Activated CD4-positive, alpha-beta T cell treated with anti-CD3 and anti-CD28 coated beads, Interleukin-2, amount 10 ng/mL, durations not matched to agents 24 days and 14 days (primary cell): ENCODE measurements at places on chromosomes 2 and 18. TPM values are rescaled to one million over a fixed set of nuclear protein-coding genes. Genes with fewer than 3 reads are reported as not detected.

ASB1 gene
- 33.9 and 34.8 TPM in 2 replicates for total RNA-seq

- H3K27me3 ChIP-seq, result peaks cover 27% of the 10 kb centered on the region
- H3K27ac ChIP-seq, result no peak overlapping the region
These were observed 266.4 kb downstream of the NAPG start for GRCh38 chr18:10792181-10792580.

ABCG8 gene
- not detected in 2 replicates for total RNA-seq

GRCh38 chr2:199191461-199191860 is 266.3 kb downstream of the SATB2 start:
- no peak overlapping the region for H3K27ac ChIP-seq
- no peak for DNase-seq
- H3K36me3 ChIP-seq, result no peaks in the 10 kb centered on the region

GRCh38 chr2:99860720-99861375 is 281.5 kb downstream of the AFF3 start:
- no peaks in the 10 kb centered on the region for H3K27me3 ChIP-seq
- no peaks in the 10 kb centered on the region for H3K36me3 ChIP-seq
- DNase-seq, result no peak
- H3K4me3 ChIP-seq, result no peak overlapping the region
- H3K4me1 ChIP-seq, result peaks cover 8% of the 10 kb centered on the region
- no peak overlapping the region for H3K27ac ChIP-seq

GRCh38 chr2:165390875-165391274 is 78.6 kb upstream of the CSRNP3 start:
- H3K27me3 ChIP-seq, result peaks cover 14% of the 10 kb centered on the region
- H3K27ac ChIP-seq, result no peak overlapping the region
- no peak for DNase-seq
- peaks cover 10% of the 10 kb centered on the region for H3K4me1 ChIP-seq
- H3K36me3 ChIP-seq, result no peaks in the 10 kb centered on the region

GRCh38 chr18:7596147-7596546 is 29.0 kb downstream of the PTPRM start:
- no peak for DNase-seq
- no peaks in the 10 kb centered on the region for H3K4me1 ChIP-seq

DNA sequence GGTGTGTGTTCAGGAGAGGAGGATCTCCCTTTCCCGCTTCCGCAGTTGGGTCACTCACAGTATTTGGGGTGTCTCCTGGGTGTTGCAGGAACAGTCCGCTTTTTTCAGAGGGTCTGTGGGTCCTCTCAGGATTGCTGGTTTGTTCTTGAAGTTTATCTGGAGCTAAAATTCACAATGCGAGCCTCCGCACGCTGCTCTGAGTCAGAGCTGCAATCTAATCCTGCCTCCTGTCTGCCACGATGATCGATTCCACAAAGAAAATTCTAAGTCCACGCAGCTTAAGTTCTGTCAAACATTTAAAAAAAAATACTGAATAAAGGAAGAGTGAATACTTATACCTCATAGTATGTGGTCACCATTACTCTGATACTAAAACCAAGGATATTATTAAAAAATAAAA is 76.5 kb downstream of the RAD51AP2 start:
- H3K4me3 ChIP-seq, result no peak overlapping the region
- no peaks in the 10 kb centered on the region for H3K27me3 ChIP-seq
- no peak overlapping the region for H3K27ac ChIP-seq
- H3K4me1 ChIP-seq, result no peaks in the 10 kb centered on the region
- no peak for DNase-seq
- no peaks in the 10 kb centered on the region for H3K36me3 ChIP-seq

AQP12A gene
- total RNA-seq, result not detected in 2 replicates

IL1F10 gene
- total RNA-seq, result not detected in 2 replicates

ERICH2 gene
- total RNA-seq, result not detected in 2 replicates

DIPK1C gene
- not detected in 2 replicates for total RNA-seq

GRCh38 chr2:225008179-225008856 is 34.0 kb downstream of the DOCK10 start:
- H3K27ac ChIP-seq, result peak overlapping the region; percentile 69
- H3K27me3 ChIP-seq, result no peaks in the 10 kb centered on the region
- peaks cover 36% of the 10 kb centered on the region for H3K36me3 ChIP-seq
- no peak for DNase-seq
- peak overlapping the region; percentile 24 for H3K4me3 ChIP-seq

GRCh38 chr2:79082987-79083386 is 4.8 kb downstream of the REG1B start:
- DNase-seq, result no peak
- H3K36me3 ChIP-seq, result no peaks in the 10 kb centered on the region
- no peaks in the 10 kb centered on the region for H3K27me3 ChIP-seq
- H3K27ac ChIP-seq, result no peak overlapping the region

ALPG gene
- total RNA-seq, result not detected in 2 replicates
